ENCODE measurements at places on chromosomes 4 and X.
A peak's percentile ranks its signal among the peaks of the same experiment; 100 is the strongest.

DNA sequence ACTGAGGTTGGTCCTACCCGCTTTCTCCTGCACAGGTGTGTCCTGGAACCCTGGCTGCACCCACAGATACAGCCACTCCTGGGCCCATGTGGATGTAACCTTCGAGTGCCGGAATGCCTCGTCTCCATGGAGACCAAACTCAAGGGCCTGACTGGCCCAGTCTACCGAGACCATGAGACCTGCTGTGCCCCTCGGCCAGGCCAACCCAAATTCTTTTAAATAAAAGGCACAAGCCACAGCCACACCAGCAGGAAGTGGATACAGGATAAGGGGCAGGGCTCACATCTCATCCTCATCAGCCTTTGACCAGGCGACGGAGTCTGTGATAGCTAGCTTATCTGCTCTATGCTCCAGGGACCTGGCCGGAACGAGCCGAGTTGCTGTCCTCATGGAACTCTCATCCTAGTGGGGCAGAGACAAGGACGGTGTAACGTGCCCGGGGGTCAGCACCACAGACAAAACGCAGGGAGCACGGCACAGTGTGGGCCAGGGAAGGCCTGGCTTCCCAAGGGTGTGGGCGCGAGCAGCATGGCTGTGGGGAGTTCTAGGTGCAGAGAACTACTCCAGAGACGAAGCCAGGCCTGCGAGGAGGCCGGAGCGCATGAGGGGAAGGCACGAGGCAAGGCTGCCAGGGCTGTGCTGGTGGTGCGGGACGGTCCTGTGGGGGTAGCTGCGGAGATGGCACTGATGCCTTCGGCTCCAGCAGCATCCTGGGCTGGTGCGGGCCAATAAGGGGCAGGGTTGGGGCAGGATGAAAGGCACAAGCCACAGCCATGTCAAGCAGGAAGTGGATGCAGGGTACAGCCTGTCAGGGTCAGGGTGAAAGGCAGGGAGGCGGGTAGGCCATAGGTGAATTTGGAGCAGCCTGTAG lies 22.7 kb downstream of the NOP14 start:
- no peak for DNase-seq

DNA sequence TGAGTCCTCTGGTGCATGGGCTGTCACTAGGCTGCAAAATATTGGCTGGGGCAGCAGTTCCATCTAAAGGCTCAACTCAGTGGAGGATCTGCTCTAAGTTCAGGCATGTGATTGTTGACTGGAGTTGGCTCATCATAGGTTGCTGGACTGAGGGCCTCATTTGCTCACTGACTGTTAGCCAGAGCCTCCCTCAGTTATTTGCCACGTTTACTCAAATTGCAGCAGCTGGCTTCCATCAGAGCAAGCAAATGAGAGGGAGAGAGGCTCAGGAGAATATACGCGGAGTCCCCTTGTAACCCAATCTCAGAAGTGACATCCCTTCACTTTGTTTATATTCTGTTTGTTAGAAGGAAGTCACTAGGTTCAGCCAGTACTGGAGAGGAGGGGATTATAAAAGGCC lies 54.1 kb downstream of the BMP3 start:
- DNase-seq, result no peak

- no peak for DNase-seq
Observed at GRCh38 chrX:17987783-17988182, 126.7 kb upstream of the RAI2 start.

GRCh38 chr4:78638337-78639172 lies 87.0 kb downstream of the ANXA3 start:
- no peak for DNase-seq

GRCh38 chr4:145066063-145066501 lies 31.9 kb downstream of the ANAPC10 start:
- no peak for DNase-seq

GRCh38 chr4:25578432-25578831 lies 77.2 kb upstream of the SLC34A2 start:
- DNase-seq, result no peak

DNA sequence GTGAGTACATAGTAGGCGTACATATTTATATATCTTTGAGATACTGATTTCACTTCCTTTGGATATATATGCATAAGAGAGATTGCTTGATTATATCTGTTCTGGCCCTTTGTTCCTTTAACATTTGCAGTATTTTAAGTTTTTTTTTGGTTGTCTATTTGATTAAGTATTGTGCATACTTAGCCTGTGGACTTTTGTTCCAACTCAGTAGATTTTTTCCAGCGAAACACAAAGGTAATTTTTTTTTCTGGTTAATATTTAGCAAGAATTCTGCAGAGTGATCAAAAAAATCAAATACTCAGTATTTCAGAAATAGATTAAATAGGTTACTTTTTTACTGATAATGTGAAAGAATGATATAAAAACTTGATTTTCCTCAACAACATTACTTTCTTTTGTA lies at the start of gene AFM:
Gene AFM, plus strand, starts transcription at position 388 of the 400 bp plus-strand sequence. CDS start 31 bp downstream, outside the sequence.
- DNase-seq, result no peak

DNA sequence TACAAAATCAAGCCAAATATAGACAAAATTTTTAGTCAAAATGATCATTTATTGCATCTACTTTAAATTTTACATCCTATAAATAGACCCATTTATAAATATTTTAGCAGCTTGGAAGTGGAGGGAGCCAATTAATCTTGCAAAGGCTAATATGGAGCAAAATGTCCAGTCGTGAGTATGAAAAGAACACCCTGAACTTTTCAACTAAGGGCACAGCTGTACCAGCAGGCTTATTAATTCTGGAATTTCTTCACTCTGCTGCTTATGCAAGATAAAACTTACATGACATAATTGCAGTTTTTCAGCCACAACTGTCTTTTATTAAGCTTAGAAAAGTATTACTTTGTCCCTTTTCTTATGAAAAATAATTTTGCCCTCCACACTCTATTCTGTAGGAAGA lies 22.9 kb upstream of the USP53 start:
- no peak for DNase-seq

- no peak for DNase-seq
Observed at GRCh38 chr4:118410138-118410537, 57.3 kb upstream of the PRSS12 start.

- DNase-seq, result peak; percentile 4
Observed at GRCh38 chr4:24657768-24658617, 73.6 kb upstream of the DHX15 start.

DNA sequence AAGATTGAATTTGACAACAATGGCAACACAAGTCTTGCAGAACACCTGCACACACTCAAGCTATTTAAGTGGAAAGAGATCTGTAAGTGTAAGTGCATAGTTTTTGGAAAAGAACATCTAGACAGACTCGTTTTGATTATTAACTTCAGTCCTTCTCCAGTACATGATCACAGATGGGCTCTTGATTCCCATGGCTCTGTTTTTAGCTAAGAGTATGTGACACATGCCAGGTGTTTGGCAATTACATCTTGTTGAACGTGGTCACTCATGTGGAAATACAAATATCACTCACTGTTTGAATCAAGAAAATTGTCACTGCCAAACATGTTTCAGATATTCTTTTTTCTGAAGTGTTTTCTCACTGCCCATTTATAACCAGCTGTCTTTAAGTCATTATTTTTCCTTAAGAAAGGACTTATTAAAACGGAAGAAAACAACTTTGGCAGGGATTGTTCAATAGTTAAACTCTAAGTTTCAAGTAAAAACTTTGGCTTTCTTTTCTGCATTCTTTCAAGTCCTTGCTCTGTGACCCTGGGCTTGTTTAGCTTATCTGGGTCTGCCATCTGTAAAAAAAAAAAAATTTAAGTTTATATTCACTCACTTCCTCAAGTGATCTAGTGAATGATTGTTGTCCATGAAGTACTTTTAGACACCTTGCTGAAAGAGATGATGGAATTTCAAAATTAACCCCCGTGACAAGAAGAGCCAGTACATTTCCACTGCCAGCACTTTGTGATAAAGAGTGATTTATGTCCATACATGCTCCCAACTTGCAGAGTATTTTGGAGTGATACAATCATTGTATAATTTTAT lies 125.4 kb downstream of the ATXN3L start:
- DNase-seq, result no peak

- no peak for DNase-seq
Observed at GRCh38 chrX:40157228-40158035, 59.7 kb upstream of the BCOR start.

DNA sequence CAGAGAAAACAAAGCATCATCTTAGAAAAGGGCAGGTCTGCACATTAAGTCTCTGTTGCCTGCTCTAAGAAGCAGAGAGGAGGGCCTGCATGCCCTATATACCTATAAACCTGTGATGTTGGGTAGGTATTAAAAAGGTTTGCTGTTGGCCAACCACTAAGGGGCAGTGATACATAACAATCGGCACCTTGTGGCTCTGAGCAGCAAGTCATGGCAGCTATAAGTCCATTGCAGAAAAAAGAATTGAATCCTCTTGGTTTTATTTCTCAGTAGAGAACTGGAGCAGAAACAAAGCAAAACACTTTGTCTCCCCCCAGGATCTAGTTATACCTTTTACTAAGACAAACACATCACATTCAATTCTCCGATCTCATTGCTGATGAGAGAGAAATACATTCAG lies 1364.4 kb downstream of the STIM2 start:
- DNase-seq, result no peak

DNA sequence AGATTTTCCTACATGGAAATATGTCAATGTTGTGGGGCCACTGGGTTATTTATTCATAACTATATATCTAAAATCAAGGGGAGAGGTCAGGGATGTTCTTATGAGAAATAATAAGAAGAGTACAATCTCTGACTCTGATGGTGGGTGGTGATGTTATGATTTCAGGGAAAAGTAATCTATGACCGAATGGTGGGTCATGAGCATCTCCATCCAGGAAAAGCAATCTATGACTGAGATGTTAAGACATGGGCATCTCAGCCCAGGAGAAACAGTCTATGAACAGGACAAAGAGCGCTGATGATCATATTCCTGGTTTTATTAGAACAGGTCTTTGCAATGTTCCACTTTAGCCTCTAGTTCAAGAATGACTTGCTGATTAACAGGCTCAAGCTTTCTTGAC lies 137.1 kb downstream of the ARSF start:
- no peak for DNase-seq

DNA sequence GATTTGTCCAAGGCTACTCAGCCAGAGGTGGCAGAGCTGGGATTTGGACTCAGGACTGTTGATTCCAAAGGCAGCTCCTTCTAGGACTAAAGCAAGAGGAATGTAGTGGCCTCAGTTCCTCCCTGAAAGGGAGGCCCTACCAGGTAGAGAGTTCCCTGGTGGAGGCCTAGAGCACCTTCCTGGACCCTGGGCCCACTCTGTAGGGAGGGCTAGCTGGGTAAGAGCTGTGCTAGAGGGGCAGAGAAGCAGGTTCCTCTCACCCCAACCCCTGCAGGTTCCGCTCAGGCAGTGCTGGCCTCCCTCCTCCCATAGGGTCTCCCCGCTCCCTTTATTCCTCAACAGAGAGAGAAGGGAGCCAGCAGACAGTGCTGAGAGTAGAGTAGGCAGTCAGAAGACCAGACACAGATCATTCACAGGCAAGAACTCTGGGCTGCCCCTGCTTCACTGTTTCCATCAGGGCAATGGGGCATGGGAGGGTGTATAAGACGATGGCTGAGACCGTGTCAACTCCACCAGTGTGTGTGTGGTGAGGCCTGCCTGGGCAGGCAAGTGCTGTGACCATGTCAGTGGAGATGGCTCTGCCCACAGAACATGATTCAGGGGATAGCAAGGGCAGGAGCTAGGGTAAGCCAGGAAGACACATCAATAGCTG lies 12.4 kb upstream of the PJA1 start:
- DNase-seq, result no peak

DNA sequence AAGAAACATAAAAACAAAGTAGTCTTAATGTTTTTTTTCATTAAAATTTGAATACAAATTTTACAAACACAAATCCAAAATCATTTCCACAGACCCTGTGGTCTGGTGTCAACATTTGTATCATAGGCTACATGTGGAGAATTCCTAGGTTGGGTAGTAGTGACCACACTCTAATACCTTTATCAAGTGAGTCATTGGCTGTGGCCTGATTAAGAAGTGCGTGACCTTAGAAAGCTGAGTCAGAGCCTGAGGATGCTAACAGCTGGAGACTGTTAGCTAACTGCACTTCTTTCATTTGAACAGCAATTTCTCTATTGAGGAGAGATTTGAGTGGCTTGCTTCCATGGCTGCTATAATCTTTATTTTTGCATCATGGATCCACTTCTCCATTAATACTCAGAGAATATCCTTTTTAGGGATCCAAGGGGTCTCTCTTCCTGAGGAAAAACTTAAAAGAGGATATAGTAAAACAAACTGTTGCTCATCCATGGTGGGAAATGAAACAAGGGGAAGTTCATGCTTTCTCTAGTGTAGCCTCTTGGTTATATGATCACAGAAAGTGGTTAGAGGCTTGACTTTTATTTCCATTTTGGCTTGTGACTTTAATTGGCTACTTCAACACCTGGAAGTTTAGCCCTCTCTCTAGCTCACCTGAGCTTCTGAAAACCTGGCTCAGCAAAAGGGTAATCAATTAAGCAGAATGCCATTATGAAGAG lies 335.8 kb downstream of the PABPC4L start:
- DNase-seq, result no peak

DNA sequence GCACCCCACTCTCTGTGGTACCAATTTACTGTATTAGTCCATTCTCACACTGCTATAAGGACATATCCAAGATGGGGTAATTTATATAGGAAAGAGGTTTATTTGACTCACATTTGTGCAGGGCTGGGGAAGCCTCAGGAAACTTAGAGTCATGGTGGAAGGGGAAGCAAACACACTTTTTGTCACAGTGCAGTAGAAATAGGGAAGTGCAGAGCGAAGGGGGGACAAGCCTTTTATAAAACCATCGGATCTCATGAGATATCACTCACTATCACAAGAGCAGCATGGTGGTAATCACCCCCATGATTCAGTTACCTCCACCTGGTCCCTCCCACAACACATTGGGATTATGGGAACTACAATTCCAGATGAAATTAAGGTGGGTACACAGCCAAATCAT lies 766.9 kb upstream of the PCDH10 start:
- DNase-seq, result no peak

Measured in esophagus squamous epithelium (tissue), 5 donors.